ENCODE measurements at places on chromosomes 13 and 19. TPM values are rescaled to one million over a fixed set of nuclear protein-coding genes. Genes with fewer than 3 reads are reported as not detected.

DNA sequence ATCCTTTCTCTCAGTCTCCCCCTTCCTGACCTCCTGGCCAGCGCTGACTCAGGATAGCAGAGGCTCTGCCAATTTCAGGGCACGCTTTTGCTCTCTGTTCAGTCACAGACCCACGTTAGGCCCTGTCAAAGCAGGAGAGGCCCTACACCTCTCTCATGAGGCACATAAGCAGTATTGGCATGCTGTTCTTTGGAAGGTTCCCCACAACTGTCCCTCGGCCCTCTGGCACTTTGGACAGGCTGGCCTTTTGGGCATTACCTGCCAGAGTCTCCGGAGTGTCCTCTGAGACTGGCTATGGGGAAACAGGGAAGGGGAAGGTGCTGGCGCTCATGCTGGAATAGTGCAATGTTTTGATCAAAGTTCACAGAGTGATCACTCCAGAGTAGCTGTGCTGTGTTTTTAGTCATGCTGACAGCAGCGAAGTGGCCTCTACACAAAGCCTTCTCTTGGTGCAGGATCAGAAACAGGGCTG is 23.7 kb upstream of the UBE2L5 start:
- no peak for DNase-seq

Gene ATP4A
- total RNA-seq: not detected

DNA sequence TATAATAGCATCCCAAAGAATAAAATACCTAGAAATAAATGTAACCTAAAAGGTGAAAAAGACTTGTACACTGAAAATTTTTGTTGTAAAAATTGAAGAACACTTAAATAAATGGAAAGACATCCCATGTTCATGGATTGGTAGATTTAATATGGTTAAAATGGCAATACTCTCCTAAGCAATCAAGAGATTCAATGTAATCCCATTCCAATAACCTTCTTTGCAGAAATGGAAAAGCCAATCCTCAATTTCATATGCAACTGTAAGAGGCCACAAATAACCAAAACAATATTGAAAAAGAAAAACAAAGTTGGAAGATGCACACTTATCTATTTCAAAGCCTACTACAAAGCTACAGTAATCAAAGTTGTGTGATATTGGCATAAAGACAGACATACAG is 17.7 kb downstream of the DZIP1 start:
- DNase-seq: no peak

- DNase-seq: peak; percentile 74
These were observed 154.8 kb upstream of the IRS2 start for GRCh38 chr13:109941221-109941620.

Gene ZNF180
- total RNA-seq: 15.9 TPM

Gene CKM
- total RNA-seq: not detected

DNA sequence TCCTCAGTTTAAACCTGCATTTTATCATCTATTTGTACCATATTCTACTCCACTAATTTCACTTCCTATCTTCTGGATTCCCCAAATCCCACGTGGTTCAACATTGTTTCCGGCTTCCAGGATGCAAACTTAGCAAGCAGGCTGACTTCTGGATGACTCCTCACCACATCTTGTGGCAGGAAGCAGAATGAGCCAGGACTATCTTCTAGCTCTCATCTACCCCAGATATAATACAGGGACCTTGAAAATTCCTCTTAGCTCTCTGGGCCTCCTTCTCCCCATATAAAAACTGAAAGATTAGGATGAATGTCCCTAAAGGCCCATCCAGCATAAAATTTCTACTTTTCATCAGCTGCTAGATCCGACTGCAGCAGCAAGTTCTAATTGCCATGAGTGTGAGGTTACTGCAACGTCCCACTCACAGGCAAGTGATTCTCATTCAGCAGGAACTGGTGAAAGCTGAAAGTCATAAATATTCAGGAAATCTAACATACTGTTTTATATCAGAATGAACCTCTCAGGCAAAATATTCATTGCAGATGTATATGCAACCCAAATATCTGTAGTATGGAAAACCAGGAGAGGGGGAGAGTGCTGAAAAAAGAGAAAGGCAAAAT is 93.4 kb downstream of the KCTD12 start:
- DNase-seq: peak; percentile 82

Gene LILRA1
- 1.4 TPM for total RNA-seq

Gene PTGER1
- not detected for total RNA-seq

DNA sequence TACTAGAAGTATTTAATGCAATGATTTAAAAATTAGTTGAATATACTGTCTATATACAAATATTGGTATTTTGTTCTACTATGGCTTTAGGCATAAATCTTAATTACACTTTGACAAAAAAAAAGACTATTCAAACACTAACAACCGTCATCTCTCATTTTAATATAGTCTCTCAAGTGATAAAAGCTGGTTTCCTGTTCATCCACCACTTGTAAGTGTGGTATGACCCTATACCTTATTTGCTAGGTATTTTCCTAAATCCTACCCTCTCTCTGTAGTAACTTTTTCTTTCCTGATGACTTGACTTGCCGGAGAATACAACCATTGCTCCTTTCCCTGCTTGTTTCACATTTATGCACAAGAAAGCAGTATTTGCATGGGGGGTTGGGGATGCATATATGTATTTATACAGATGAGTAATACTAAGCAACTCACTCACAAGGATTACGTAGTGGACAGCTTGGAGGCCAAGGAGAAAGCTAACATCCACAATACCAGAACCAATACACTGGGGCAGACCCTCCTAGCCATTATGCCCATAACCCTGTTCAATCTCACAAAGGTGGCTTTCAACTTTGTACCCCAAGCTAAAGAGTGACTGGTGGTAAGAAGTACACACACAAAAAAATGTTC is 12.7 kb upstream of the EFNB2 start:
- no peak for DNase-seq

Gene IRGC
- not detected for total RNA-seq

GRCh38 chr13:70172946-70173597 is 64.8 kb upstream of the KLHL1 start:
- no peak for DNase-seq

Gene SPART
- 103 TPM for total RNA-seq

DNA sequence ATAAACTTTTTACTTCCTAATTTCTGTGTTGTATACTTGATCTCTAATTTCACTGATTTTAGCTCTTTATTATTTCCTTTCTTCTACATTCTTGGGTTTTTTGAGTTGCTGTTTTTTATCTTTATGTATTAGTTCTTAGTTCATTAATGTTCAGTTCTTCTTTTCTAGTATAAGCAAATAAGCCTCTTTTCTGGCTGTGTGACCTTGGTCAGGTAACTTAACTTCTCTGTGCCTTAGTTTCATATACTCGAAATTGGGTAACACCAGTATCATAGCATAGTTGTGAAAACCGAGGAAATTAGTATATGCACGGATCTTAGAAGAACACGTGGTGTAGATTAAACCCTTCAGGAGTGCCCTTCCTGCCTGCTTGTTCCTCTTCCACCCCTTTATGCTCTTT is 130.2 kb upstream of the C1QTNF9B start:
- DNase-seq: no peak

GRCh38 chr13:94731028-94731427 is 18.7 kb upstream of the SOX21 start:
- DNase-seq: no peak

DNA sequence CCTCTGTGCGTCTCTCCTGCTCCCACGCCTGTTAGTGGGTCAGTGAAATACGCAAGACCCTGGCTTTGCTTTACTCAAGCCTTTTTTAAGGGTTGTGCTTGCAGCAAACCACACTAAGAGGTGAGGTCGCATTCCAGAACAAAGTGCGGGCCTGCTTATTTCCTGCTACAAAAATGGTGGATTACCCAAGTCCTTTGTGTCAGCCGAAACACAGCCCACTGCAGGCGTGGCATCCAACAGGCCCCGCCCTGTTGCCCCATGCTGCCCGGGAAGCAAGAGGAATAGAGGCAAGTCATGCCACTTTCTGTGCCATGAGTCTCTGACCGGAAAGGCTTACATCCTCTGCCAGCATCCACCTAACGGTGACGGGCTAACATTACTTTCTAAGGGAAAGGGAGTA is 7.7 kb upstream of the IRS2 start:
- no peak for DNase-seq

GRCh38 chr19:964761-965694 is 19.1 kb upstream of the WDR18 start:
- no peak for DNase-seq

GRCh38 chr19:12648088-12648487 is 18.5 kb downstream of the MAN2B1 start:
- no peak for DNase-seq

GRCh38 chr13:49935171-49936074 is 717 bp downstream of the SPRYD7 start:
- peak; percentile 54 for DNase-seq

DNA sequence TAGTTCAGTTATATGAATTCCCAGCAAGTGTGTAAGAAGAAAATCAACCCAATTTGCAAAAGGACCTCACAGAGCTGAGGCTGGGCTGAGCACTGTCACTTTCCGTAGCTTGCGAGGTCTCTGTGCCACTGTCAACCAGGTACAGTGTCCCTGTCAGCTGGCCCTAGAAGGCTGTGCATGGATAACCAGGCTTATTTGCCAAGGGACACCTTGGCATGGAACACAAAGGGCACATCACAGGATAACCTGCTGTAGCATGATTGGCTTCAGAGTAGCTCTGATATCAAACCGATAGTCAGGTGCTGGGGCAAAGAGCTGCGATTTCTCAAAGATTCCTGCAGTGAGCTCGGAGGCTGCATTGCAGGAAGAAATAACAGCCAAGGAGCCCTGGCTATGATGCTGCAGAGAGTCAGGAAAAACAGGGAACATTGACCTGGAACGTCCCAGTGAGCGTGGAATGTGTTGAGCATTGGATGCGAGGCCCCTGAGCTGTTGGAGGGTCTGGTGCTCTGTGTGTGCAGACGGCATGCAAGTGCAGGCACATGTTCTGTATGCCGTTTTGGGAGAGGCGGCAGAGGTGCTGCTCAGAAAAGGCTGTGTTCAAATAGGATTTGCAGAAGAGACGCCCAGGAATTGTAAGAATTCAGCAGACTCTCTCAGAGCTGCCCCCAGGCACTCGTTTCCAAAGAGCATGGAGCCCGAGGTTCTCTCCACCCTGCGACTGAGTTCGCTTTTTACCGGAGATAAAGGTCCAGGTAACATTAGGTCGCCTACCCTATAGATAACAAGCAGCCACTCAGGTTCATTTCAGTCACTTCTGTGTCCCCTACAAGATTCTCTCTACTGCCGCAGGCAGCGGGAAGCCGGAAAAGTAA is 213.5 kb upstream of the IRS2 start:
- peak; percentile 8 for DNase-seq

Gene KLK11
- total RNA-seq: 3.9 TPM

Gene CASP14
- 0.48 TPM for total RNA-seq

DNA sequence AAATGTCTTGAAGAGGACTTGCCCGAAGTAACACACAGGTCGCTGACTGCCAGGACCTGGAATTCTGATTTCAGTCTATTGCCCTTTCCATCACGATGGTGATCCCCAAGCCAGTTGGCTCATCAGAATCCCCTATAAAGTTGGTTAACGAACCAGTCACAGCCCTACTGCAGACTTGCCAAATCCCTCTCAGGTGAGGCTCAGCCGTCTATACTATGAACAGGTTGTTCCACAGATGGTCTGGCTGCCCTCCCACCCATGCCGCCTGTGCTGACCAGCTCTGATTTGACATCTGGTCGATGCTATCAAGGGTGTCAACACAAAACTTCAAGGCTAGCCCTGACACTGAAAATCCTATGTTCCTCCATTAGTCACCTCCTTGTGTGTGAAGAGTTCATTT is 90.0 kb downstream of the RNASEH2B start:
- no peak for DNase-seq

- DNase-seq: no peak
These were observed 74.0 kb downstream of the PCDH9 start for GRCh38 chr13:67155898-67156722.

Gene CEACAM1
- total RNA-seq: 3.4 TPM

DNA sequence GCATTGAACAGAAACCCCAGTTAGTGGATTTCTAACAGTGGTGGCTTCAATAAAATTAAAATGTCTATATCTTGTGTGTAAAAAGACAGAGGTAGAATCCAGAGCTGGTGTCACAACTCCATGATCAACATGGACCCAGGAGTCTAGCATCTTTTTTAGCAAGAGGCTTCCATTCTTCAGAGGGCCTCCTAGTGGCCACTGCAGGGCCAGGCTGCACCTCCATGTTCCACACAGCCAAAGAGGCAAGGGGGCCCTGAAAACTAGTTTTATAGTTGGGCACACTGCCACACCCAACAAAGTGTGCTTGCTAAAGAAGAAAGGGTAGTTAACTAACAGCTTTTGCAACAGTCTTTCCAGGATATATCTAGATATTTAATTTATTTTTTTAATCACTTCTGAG is 12.9 kb downstream of the N4BP2L1 start:
- DNase-seq: no peak

- DNase-seq: no peak
These were observed 65.5 kb downstream of the ING1 start for GRCh38 chr13:110779022-110779421.

- no peak for DNase-seq
These were observed 9.8 kb upstream of the CLN5 start for GRCh38 chr13:76982061-76982460.

GRCh38 chr13:27797228-27797624 is 4.9 kb downstream of the GSX1 start:
- DNase-seq: no peak

- no peak for DNase-seq
These were observed 709.3 kb upstream of the KLHL1 start for GRCh38 chr13:70817576-70817975.

Gene S1PR2
- total RNA-seq: 19.0 TPM

GRCh38 chr19:19269952-19270694 is 3.0 kb downstream of the TM6SF2 start:
- no peak for DNase-seq

Gene GDF15
- not detected for total RNA-seq

DNA sequence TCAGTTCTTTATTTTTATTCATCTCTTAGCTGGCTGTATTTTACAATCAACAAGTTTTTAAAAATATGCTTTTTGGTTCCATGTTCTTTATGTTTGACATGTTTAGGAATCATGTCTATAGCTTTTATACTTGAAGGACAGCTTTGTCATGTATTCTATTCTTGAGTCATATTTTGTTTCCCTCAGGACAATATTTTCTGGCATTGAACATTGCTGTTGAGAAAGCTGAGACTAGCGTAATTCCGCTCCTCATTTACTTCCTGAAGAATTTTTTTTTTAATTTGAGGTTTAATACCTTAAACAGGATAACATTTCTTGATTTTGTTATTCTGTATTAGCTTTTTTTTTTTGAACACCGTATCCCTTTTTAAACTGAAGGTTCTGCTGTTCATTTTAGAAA is 53.2 kb downstream of the RB1 start:
- no peak for DNase-seq

Gene RNF113B
- not detected for total RNA-seq

Gene PRTN3
- total RNA-seq: not detected

DNA sequence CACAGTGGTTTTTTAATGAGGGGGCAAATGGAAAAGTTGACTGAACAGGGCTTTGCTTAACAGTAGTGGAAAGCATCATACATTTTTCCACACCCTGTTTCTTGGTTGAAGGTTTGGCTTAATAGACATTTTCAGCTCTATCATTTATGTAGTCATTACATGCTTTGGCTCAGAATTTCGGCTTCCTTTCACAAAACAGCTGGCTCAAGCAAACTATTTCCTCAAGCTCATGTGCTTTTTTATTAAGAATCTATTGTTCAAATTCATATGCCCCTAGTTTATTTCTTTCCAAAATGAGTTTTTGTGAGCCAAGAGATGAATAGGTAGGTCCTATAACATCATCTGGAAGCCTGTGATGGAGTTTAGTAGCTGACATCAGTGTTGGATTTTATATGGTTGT is 113.8 kb downstream of the SLITRK6 start:
- no peak for DNase-seq

Gene NLRP12
- total RNA-seq: 1.7 TPM
